ENCODE measurements at places on chromosomes 2 and 18.

DNA sequence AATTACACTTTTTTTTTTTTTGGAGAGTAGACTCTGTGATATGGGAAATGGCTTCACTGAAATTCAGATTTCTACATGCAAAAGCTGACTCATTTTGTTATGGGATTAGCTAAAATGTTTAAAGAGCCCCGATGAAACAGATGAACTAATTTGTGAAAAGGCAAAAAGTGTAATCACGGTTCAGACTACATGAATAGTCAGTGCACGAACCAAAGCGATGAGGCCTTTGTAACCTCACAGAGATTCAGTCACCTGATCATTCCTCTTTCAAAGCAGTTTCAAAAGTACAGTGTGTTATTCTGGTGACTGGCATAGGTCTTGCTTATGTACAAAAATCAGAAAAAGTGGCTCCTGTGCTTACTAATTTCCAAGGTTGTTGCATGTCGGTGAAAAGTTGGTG is 44.6 kb downstream of the TGIF1 start:
- DNase-seq = no peak

GRCh38 chr2:69225933-69226332 is 161.1 kb downstream of the GFPT1 start:
- no peak for DNase-seq

DNA sequence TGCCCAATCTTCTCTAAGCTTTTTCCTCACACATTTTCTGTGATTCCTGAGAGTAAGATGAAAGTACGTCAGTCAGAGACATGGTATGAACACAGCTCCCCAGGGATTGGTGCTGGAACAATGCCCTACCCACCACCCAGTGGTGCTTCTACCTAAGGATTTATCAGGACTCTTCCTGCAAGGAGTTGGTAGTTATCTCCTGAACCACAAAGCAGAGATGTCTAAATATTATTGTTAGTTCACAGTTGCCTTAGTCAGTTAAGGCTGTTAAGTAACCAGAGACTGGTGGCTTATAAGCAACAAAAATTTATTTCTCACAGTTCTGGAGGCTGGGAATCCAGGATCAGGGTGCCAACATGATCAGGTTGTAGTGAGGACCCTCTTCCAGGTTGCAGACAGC is 60.3 kb upstream of the CCDC85A start:
- no peak for DNase-seq

DNA sequence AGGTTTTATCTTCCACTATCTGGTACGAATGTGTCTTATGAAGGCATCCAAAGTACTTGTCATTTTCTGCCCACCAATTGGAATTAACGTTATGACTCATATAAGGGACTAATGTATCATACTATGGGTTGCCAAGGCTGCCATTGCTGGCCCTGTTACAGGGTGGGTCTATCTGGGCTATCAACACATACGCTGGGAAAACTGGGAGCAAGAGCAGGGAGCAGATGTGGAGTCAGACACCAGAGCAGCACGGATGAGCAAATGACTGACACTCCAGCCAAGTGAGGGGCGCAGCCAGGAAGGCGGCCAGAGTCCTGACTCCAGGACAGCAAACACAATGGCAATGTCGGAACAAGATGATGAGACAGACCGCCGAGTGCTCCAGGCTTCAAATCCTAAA is 145.9 kb downstream of the COPS8 start:
- no peak for DNase-seq

DNA sequence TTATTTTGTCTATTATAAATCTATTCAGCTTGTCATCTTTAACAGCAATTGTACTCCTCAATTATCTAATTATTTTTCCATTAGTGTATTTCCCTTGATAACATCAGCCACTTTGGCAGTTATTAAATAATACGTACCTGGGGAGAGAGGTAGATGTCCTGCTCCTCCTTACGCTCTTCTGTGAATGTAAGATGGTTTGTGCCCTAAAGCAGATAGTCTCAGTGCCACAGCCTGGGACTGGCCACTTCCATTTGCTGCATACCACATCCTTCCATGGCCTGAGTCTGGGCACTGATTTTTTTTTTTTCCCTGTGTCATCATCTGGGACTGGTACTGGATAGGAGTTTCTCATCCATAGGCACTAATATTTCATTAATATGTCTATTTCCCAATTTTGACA is 632.4 kb upstream of the LRRTM4 start:
- DNase-seq = no peak

- DNase-seq = no peak
Measured at GRCh38 chr2:28423856-28424605, 31.4 kb downstream of the FOSL2 start.

- no peak for DNase-seq
Measured at GRCh38 chr18:3481696-3482210, 31.8 kb downstream of the TGIF1 start.

- no peak for DNase-seq
Measured at GRCh38 chr2:219168526-219168925, 1.3 kb downstream of the SLC23A3 start.

- DNase-seq = no peak
Measured at GRCh38 chr18:78625847-78626246, 353.8 kb upstream of the SALL3 start.

DNA sequence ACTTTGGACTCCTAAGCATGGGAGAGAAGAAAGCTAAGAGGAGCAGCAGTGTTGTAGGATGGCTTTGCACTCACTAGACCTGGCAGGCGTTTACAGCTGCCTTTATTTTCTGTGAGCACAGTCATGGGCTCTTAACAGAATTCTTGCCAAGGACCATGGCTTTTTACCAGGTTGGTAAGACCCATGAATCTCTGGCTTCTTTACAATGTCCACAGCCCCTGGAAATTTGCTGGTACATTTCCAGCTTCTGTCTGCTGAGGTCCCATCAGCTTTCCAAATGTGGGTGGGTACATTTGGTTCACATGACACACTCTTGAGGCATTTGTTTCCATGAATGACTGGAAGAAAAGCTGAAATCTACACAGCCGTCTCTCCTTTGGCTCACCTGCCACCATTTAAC is 162.7 kb downstream of the PPP1R1C start:
- DNase-seq = no peak

GRCh38 chr2:59288771-59289170 is 1047.6 kb upstream of the FANCL start:
- DNase-seq = no peak

DNA sequence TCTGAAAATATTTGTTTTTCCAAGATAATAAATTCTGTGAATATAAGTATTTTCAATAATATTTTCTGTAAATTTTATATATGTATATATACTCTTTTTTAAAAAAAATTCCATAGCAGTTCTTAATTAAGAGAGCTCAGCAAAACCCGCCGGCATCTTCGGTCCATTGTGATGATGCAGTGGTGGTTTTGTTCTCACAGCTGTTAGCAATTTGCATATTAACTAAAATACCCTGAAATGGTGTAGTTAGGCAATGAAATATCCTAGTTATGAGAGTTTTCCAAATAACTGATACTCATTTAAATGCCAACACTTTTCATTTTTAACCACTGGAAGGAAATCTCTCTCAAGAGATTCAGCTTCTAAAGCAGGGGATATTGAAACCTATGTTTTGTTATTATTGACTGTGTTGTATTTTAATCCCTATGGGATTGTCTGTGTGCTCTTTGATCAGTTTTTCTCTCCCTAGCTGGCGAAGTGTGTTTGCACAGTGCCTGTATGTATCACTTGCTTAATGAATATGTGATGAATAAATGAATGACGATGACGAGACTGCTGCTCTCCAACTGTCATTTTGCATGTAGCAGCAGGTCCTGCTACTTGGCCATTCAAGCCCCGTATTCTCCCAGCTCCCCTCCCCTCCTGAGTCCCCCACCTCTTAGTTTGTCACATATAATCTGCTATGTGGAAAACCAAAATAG is 42.4 kb downstream of the PSMG2 start:
- DNase-seq = no peak

GRCh38 chr18:36265015-36265414 is 32.5 kb upstream of the FHOD3 start:
- DNase-seq = peak; percentile 3

- no peak for DNase-seq
Measured at GRCh38 chr2:54866868-54867267, 143.4 kb downstream of the EML6 start.

DNA sequence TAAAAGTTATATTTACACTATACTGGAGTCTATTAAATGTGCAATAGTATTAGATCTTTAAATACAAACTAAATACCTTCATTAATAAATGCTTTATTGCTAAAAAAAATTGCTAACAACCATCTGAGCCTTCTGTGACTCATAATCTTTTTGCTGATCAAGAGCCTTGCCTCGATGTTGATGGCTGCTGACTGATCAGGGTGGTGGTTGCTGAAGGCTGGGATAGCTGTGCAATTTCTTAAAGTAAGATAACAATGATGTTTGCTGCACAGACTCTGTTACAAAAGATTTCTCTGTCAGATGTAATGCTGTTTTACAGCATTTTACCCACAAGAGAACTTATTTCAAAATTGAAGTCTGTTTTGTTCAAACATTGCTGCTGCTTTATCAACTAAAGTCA is 421.4 kb upstream of the CYRIA start:
- DNase-seq = no peak

DNA sequence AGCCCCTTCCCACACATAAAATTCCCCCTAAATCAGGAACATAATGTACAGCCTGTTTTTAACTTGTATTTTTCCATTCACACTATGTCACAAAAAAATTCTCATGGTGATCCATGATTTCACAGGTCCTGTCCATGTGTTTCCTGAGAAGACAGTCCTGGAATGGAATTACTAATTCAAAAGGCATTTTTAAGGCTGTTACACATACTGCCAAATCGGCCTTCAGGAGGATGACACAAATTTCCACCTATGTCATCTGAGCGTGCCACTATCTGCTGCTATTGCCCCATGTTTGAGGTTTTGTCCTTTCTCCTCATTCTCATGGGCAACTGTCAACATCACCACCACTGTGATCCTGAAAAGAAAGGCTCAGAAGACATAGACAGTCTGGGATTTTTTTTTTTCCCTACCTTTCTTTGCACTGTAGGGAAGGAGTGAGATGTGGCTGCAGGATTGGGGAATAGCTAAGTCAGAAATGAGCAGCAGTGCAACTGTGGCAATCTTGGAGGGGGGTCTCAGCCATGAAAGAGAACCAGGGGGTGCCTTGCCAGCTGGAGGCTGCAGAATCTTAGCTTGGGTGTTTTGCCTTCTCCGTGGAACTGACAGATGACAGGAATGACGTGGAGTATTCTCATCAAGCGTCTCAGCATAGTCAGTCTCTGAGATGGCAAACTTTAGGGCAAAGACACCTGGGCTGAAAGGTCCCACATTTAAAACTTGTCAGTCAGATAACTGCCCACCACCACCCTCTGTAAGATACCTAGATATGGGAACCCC is 73.4 kb downstream of the MARCHF4 start:
- no peak for DNase-seq

DNA sequence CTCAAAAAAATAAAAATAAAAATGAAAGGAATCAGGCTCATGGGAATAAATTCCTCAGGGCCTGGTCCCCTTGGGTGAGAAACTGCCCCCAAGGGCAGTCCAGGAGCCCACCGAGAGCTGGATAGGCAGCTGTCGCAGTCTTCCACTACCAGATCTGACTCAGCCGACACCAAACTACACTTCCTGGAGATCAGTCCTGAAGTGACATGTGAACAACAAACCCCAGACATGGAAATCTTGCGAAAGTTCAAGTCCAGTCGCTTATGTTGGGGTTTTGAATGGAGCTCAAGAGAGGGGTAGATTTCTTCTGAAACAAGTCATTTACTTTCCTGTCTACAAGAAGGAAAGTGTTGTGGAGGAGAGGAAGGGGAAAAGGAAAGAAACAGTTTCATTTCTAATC is 12.9 kb downstream of the ADCY3 start:
- no peak for DNase-seq

- no peak for DNase-seq
Measured at GRCh38 chr2:48607307-48608014, 10.2 kb upstream of the GTF2A1L start.

DNA sequence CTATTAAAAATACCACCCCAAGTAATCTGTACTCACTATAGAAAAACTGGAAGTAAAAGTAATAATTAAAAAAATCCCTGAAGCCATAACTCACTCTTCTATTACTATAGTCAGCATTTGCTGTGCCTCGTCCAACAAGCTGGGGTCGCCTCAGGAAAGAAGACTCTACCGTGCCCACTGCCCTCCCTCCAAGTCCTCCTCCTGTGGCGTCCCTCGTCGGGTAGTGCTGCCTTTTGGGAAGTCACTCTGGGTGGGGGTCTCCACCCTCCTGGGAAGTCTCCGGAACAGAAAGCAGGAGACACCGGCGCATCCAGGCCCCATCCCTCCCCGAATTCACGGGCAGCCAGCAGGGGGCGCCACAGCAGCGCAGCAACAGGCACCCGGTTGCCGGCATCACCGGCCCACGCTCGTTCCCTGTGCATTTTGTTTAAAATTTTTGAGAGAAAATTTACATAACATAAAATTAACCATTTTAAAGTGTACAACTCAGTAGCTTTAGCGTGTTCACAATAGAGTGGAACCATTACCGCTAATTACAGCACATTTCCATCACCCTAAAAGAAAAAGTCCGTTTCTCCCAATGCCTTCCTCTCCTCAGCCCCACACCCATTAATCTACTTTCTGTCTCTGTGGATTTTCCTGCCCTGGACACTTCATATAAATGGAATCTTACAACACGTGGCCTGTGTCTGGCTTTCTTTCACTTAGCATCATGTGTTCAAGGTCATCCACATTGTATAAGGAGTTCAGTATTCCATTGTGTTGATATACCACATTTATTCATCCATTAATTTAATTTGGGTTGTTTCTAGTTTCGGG is 62.2 kb downstream of the ADNP2 start:
- DNase-seq = no peak

- DNase-seq = no peak
Measured at GRCh38 chr18:48392268-48392667, 16.9 kb downstream of the ZBTB7C start.

GRCh38 chr2:189995679-189996078 is 66.8 kb downstream of the MSTN start:
- DNase-seq = no peak

DNA sequence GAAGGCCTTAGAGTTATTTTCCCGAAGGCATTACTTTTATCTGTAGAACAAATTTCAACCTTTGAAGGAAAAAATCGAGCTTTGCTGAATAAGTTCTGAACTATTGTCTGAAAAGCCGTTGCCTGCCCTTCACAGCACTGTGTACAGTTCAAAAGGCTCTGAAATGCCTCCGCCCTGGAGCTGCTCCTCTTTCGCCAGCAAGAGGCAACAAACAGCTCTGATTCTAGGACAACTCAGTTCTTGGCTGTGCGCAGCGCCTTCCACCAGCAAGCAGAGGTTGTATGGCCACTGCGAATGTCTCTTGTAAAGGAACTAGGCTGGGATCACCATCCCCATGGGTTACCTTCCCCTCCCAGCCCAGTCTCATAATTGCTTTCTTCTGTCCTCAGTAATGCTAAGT is 308.5 kb downstream of the GBX2 start:
- peak; percentile 62 for DNase-seq

- no peak for DNase-seq
Measured at GRCh38 chr2:236703373-236703709, 133.7 kb downstream of the ACKR3 start.

DNA sequence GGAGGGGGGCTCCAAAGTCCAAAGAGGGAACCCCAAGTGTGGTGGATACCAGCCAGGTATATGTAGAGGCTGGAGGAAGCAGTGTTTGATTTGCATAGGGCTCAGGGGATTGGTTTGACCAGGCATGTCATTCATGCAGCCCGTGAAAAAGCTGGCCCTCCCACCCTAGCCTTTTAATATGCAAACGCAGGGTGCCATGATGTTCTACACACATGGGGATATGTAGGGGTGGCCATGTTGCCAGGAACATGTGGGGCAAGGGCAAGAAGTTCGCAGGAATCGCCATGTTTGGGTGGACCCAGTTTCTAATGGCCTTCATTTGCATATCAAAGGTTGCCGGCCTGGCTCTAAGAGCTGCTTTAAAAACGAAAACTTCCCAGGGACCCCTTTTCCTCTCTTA is 33.6 kb downstream of the B3GNT7 start:
- no peak for DNase-seq

All from NCI-H2227 treated with DMSO at 0.1 percent for 48 hours (cell line).